Right renal pelvis (tissue), 4 donors: ENCODE measurements at places on chromosomes 6 and 20.
A peak's percentile ranks its signal among the peaks of the same experiment; 100 is the strongest.

DNA sequence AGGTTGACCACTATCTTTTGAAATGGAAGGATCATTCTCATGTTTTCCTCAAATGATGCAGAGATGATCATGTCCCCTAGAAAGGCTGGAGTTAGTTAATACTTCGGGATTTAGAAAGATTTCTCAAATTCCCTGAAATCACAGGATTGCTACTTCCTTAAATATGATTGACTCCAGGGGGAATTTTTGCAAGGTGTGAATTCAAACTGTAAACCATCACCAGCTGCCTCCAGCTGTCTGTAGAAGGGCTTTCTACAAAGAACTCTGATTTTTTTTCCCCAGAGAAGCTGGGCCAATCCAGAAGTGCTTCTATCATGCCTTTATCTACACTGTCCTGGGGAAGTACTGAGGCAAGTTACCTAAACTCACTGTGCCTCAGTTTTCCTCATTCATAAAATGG, 114.5 kb downstream of the EDN1 start:
- DNase-seq, result no peak

DNA sequence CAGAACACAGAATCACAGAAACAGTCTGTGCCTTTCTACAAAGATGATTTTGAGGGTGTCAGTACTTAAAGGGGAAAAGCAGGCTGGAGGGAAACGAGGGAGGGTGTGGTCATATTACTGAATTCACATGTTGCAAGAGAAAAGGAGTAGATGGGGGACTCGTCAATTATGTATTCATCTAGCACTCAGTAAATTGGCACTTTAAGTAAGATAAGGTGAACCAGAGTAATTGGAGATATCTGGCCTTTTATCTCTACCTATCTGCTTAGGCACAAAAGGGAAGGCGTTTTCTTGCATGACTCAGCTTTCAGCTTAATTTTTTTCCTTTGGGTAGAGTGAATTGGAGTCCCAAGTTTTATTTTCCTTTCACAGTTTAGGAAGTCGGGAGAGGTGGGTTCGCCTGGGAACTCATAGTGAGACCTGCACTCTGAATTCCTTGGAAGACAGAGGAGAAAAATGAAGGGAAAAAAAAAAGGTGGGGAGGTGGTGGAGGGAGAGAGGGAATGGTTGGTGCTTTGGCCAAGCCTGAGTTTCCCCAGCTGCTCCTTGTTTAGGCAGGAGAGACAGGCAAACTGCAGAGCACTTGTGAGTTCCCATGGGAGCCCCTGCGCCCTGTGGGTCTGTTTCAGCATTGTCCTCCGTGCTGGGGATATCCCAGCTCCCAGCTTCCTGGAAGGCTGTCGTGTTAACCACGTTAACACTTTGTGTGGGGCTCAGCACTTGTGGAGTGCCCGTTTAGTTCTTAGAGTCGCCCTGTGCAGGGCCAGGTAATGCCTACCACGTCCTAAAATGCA, 19.7 kb upstream of the GTSF1L start:
- DNase-seq, result no peak

GRCh38 chr6:36323062-36323461, 13.6 kb downstream of the BNIP5 start:
- DNase-seq, result no peak

DNA sequence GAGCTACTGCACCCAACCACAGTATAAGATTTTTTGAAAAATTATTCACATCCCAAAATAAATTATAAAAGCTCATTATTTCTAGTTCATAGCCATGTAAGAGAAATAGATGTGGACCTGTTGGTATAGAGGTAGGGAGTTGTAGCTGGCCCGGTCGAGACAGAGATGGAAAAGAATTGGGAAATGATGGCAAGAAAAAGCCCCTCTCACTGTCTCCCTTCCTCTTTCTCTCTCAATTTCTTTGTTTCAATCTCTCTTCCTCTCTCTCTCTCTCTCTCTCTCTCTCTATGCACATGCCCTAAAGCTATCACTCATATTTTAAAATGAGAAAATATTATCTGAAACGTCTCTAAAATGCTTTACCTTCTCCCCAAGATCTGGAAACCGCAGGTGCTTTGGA, 80.7 kb upstream of the CD83 start:
- no peak for DNase-seq

DNA sequence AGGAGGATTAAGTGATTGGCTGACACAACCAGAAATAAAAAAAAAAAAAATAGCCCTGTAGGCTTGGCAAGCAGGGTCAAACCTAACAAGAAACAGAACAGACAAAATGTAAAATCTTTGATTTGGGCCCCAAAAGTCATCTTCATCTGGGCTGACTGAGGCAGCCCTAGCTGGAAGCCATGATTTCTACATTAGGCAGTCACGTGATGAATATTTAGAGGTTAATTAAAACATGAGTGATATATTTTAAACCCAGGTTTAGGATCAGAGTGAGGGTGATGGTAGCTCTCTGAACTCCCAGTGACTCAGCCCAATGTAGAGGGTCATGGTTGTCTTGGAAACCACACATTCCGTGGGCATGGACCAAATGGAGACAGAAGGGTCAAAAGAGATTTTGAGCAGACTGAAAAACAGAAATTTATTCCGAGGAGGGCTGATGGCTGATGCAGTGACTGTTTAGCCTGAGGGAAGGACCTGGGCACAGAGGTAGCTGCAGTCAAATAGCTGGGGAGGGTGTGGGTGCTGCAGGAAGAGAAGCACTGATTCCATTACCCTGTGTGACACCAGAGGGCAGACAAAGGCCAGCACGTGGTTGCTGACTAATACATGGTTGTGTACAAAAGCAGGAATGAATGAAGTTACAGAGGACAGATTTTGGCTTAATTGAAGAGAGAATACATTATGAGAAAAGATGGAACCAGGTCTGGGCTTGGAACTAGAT, 573.1 kb upstream of the CHD6 start:
- DNase-seq, result no peak

- DNase-seq, result no peak
These were observed 155.5 kb downstream of the HACE1 start for GRCh38 chr6:104704191-104704590.

GRCh38 chr20:48260129-48260756, 475.0 kb upstream of the SULF2 start:
- DNase-seq, result no peak

DNA sequence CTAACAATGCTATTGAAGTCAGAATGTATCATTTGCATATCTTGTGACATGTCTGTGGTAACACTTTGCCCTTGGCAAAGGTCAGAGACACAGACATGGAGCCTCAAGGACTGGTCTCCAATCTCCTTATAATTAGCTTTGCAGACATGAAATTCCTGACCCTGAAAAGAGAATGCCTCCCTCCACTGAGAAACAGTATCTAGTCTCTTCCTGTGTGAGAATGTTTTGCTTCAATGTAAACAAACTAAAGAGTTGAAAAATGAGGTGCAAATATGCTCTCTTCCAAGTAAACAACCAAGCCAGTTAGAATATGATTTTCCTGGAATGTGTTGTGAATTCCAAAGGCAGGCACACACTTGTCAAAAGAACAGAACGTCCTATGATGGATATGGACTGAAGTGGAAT, 407.1 kb upstream of the MARCKS start:
- DNase-seq, result no peak

DNA sequence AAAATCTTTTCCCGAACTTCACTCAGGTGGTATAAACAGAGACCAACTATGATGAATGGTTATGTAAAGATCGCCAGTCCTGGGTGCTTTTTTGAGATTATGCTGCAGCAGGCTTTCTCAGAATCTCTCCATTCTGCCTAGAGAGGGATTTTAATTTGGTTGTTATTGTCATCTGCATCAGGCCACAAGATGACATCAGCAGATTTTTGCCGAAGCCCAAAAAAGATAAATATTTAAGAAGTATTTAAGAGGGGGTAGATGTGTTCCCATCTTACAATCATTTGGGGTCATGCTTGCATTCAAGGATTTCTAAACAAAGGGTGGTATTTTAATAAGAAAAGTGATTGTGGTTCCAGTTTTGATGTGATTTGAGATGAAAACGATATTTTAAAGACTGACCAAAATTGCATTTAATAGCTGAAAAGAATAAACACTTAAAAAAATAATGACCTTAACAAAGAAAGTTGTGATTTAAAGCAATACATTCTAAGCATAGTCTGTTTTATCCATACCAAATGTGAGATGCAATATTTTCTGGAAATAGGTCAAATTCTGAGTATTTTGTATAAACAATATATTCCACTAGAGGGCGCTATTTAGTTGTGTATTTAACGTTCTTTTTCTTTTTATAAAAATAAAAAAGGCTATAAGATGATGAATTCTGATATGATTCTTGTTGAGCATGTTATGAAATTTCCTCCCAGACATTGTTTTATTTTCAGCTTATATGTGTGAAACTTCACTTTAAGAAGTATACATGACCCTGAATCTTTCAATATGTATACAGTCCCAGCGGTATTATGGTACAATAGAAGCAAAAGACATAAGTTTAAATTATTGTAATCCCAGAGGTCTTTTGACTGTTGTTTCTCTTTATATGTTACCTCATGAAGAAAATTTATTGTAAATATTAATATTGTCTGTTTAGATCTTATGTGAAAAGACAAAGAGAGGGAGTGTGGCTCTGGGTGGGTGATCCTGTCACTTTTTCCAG, 51.0 kb upstream of the ZFP64 start:
- no peak for DNase-seq

DNA sequence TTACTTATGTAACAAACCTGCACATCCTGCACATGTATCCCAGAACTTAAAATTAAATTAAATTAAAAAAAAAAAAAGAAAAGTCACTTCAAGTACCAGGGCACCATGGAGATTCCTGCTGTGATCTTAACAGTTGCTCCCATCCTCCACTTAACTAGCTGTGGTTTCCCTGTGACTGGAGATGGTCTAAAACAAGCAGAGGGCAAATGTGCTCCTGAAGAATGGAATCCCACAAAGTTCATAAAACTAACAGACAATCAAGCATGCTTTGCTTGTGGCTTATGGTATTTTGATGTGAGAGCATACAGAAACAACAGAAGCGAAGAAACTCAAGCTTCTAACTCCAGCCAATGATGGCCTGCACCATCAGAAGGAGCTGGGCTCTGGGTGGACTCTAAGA, 153.6 kb upstream of the KCNK16 start:
- no peak for DNase-seq

GRCh38 chr20:63290677-63291472, 2.1 kb upstream of the COL20A1 start:
- DNase-seq, result no peak

DNA sequence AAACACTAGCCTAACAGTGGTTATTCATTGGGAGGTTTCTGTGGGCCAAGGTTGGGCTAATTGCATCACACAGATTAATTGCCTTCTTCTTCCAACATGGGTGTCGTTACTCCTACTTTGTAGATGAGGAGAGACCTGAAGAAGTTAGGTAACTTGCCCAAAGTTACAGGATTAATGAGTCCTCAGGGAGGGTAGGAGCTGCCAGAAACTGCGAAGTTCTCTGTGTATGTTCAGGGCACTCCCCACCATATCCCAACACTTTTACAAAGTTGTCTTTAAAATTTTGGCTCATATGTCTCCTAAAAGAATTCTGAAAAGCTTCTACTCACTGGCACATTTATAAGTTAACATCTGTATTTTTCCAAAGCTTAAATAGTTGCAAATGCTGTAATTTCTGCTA, 323.5 kb upstream of the HSF2 start:
- DNase-seq, result no peak

DNA sequence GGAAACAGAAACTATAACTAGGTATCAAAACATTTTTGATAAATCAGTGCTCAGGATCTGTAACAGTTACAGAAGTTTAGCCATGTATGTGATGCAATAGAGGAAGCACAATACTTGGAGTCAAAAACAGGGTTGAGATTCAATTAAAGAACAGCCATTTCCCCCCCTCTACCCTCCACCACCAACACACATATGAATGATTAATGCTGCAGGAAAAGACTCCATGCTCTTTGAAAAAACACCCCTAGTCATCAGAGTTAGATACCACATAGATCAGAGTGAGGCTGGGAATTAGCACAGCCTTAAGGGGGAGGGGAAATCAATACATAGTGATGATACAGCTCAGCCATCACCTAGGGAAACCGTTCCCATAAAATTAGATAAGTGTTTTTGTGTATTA, 108.9 kb upstream of the EMILIN3 start:
- DNase-seq, result no peak

DNA sequence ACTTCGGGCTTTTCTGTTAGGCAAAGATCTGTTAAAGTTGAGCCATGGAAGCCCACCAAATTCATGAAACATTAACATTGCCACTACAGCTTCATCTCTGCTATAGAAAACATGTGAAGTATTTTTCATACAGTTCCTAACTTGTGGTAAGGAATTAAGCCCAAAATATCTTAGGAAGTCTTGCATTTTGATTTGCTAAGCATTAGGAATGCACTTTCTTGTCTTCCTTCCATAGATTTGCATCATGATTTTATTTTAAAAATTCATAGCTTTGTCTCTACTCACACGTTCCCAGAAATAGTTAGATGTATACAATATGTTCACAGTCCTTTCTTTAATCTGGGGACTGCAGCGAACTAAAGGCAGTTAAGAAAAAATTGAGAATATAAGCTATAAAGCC, 325.6 kb downstream of the CENPW start:
- DNase-seq, result no peak

DNA sequence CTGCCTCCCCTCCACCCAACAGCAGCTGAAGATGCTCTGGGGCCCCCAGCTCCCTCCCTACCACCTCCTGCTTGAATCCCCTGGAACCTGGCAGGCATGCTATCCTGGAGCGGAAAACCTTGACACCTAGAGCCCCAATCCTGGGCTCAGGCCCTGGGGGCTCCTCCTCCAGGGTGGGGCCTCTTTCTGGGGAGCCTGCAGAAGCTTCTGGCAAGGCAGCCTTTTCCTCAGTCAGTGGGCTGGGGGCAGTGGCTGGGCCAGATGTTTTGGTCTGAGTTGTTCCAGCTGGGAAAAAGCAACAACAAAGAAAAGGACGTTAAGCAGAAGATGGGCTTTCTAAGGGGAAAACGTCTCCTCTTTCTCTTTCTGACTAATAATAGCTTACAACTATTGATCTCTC, 21.1 kb downstream of the KIAA1755 start:
- DNase-seq, result no peak

- no peak for DNase-seq
These were observed 106.9 kb downstream of the TRDN start for GRCh38 chr6:123529843-123530242.

- peak; percentile 23 for DNase-seq
These were observed 1.1 kb downstream of the BAG2 start for GRCh38 chr6:57173056-57173885.

DNA sequence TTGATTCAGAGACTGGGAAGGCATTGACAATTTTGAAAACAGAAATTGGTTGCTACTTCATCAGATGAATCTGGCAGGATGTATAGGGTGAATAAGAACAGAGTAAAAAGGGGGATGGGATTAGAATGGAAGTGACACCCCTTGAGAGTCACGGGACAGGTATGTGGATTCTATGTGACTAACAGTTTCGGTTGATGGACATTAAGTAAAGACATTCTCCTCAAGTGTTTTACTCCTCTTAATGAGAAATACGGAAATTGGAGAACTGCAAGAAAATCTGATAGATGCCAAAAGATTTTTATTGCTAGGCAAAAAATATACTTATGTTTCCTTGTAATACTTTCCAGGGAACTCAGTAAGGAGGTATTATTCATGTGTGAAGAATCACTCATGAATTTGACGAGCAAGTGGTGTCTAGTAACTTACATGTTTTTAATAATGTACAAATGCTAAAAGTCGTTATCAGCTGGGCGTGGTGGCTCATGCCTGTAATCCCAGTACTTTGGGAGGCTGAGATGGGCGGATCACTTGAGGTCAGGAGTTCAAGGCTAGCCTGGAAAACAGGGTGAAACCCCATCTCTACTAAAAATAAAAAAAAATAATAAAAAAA, 135.8 kb downstream of the KIF16B start:
- no peak for DNase-seq

GRCh38 chr6:38522322-38522721, 117.4 kb downstream of the BTBD9 start:
- no peak for DNase-seq

GRCh38 chr6:43668151-43669028, 19.2 kb downstream of the MRPS18A start:
- DNase-seq, result peak; percentile 85
